Osteocyte (in vitro differentiated cells): ENCODE measurements at places on chromosomes 2 and 18. TPM values are rescaled to one million over a fixed set of nuclear protein-coding genes. Genes with fewer than 3 reads are reported as not detected.

The NPHP1 gene
- total RNA-seq = 3.0 and 3.6 TPM in 2 replicates

- H3K27ac ChIP-seq = no peak overlapping the region
- peaks cover 11% of the 10 kb centered on the region for H3K4me1 ChIP-seq
- no peak for DNase-seq
- H3K27me3 ChIP-seq = no peaks in the 10 kb centered on the region
These were observed 2.3 kb downstream of the ZC3H6 start for GRCh38 chr2:112277596-112278220.

DNA sequence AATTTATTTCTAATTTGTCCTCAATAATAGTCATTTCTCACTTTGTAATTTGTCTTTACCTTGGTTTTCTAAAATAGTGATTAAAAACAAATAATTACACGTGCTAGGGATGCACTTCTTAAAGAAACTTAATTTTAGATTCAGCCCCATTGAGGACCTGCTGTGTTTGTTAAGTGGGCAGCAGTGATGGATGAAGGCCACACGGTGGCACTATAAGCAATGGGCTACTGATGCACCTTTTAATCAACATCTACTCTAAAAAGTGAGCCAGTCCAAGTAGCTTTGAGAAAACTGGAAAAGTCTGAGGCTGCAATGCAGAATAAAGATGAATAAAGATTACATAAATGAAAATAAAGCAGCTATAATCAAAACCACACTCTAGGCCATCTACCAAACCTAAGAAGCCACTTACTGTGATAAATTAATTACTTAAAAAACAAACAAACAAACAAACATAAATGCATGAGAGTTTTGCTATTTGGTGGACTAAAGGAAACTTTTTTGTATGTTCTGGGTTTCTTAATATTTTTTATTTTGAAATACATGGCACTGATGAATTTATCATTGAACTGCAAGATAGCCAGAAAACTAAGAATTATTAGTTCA, 89.3 kb downstream of the PDE11A start:
- no peak for DNase-seq
- no peaks in the 10 kb centered on the region for H3K4me1 ChIP-seq
- no peak overlapping the region for H3K4me3 ChIP-seq
- H3K27me3 ChIP-seq = peaks cover 2% of the 10 kb centered on the region
- no peaks in the 10 kb centered on the region for H3K36me3 ChIP-seq

DNA sequence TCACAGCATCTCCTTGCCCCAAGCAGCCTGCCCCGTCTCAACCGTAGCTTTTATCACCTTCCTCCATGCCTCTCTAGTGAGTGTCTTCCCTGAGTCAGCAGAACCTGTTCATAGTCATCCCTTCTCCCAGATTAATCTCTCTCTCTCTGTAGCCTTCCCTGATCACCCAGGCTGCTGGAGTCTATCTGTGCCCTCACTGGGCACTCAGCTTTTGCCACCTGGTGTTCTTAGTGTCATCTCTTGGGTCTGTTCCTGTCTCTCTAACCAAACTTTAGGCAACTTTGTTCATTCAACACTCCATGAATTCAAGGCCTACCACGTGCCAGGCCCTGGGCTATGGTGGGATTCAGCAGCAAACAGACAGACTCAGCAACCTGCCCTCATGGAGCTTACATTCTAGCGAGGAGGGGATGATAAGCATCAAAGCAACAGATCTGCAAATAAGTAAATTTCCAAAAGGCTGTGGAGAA, 159.1 kb downstream of the SMAD7 start:
- peaks cover 55% of the 10 kb centered on the region for H3K4me1 ChIP-seq
- peaks cover 32% of the 10 kb centered on the region for H3K36me3 ChIP-seq
- H3K27ac ChIP-seq = peak overlapping the region; percentile 53

- no peak overlapping the region for H3K4me3 ChIP-seq
- DNase-seq = no peak
- no peaks in the 10 kb centered on the region for H3K27me3 ChIP-seq
These were observed 281.0 kb upstream of the MEIS1 start for GRCh38 chr2:66153941-66154340.

- no peak for DNase-seq
- no peaks in the 10 kb centered on the region for H3K4me1 ChIP-seq
- no peak overlapping the region for H3K27ac ChIP-seq
- H3K36me3 ChIP-seq = no peaks in the 10 kb centered on the region
- no peak overlapping the region for H3K4me3 ChIP-seq
- peaks cover 7% of the 10 kb centered on the region for H3K27me3 ChIP-seq
These were observed 235.3 kb downstream of the FHOD3 start for GRCh38 chr18:36532815-36533214.

GRCh38 chr18:10249270-10249669, 205.2 kb upstream of the APCDD1 start:
- no peaks in the 10 kb centered on the region for H3K36me3 ChIP-seq
- no peak for DNase-seq
- H3K4me1 ChIP-seq = no peaks in the 10 kb centered on the region

GRCh38 chr2:236823963-236824362, 254.3 kb downstream of the ACKR3 start:
- no peak overlapping the region for H3K4me3 ChIP-seq
- no peak for DNase-seq
- H3K36me3 ChIP-seq = no peaks in the 10 kb centered on the region
- peaks cover 6% of the 10 kb centered on the region for H3K27me3 ChIP-seq
- H3K4me1 ChIP-seq = no peaks in the 10 kb centered on the region

The ABCG5 gene
- not detected in 2 replicates for total RNA-seq

The FBXO48 gene
- 0.81 and 1.0 TPM in 2 replicates for total RNA-seq

DNA sequence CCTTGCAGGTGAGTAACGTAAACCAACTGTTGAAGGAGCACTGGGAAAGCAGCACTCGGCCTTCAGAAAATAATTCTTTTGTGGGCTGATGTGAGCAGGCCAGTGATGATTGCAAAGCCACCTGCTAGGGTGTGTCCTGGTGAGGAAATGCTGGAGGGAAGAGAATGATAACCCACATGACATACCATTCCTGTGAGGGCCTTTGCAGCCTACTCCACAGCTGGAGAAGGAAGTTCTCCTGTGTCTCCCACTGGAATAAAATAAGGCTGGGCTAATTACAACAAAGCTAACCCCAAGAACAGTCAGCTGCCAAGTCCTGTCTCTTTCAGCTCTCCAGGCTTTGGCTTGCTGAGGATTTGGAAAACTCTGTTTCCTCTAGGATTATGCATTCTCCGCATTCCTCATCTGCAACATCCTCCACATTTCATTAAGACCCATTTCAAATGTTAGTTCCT, 16.7 kb upstream of the DSG1 start:
- H3K27ac ChIP-seq = no peak overlapping the region
- DNase-seq = no peak
- H3K4me3 ChIP-seq = no peak overlapping the region
- peaks cover 32% of the 10 kb centered on the region for H3K4me1 ChIP-seq

DNA sequence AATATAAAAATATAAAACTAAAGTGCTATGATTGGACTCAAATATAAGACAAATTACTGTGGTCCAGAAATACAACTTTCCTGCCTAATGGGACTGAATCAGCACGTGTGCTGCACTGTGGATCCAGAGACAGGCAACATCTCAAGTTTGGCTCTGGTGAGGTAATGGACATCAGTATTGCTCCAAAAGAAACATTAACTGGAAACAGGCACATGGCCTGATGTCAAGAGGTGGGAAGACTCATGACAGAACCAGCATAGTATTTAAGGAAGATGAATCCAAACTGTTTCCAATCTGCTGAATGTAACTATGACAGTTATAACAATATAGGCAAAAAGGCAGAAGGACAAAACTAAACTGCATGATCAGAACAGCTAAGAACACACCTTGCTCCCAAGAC, 354.6 kb downstream of the FSIP2 start:
- no peaks in the 10 kb centered on the region for H3K4me1 ChIP-seq
- DNase-seq = no peak
- H3K36me3 ChIP-seq = peaks cover 2% of the 10 kb centered on the region
- H3K27me3 ChIP-seq = no peaks in the 10 kb centered on the region

- no peaks in the 10 kb centered on the region for H3K27me3 ChIP-seq
- no peak for DNase-seq
- H3K36me3 ChIP-seq = no peaks in the 10 kb centered on the region
- H3K27ac ChIP-seq = no peak overlapping the region
These were observed 385.4 kb downstream of the SPAG16 start for GRCh38 chr2:213669657-213670056.

DNA sequence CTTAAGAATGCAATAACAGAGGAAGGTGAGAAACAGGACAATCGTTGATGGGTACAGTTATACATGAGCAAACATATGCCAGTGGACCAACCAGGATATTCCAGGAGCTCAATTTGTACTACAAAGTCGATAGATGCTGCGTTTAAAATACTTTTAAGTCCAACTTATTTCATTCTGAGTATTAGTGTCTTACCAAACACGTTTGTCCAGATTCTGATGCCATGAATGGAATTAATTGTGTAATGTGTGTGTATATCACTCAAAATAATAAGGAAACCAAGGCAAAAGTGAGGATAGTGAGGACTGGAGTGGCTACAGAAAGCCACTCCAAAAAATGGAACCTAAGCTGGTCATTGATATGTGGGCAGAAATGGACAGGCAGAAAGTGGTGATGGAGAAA, 332.6 kb downstream of the RIT2 start:
- H3K4me1 ChIP-seq = no peaks in the 10 kb centered on the region
- H3K36me3 ChIP-seq = no peaks in the 10 kb centered on the region
- H3K4me3 ChIP-seq = no peak overlapping the region
- no peak overlapping the region for H3K27ac ChIP-seq
- no peaks in the 10 kb centered on the region for H3K27me3 ChIP-seq

DNA sequence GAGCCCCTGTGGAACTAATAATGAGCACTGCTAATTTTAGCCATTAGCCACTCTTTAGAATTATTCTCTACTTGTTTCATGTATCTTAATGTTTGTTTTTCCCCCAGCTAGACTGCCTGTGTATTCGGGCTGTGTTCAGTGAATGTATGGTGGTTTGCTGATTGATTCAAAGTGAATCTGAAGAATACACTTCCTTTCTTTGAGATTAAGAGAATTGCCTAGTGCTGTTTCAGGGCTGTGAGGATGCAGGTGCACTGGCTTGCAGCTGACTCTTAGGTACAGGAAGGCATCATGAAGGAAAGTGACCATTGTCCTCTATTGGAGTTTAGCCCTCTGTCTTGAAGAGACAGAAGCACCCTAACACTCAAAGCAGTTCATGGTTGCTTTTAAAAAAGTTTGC, 138.7 kb downstream of the CERS6 start:
- no peak overlapping the region for H3K4me3 ChIP-seq
- H3K36me3 ChIP-seq = no peaks in the 10 kb centered on the region
- H3K27ac ChIP-seq = no peak overlapping the region
- H3K4me1 ChIP-seq = peaks cover 16% of the 10 kb centered on the region

- H3K27me3 ChIP-seq = no peaks in the 10 kb centered on the region
- peaks cover 71% of the 10 kb centered on the region for H3K36me3 ChIP-seq
- no peak overlapping the region for H3K27ac ChIP-seq
- H3K4me3 ChIP-seq = no peak overlapping the region
- H3K4me1 ChIP-seq = no peaks in the 10 kb centered on the region
These were observed 29.2 kb downstream of the SF3B1 start for GRCh38 chr2:197405582-197405981.

- peaks cover 18% of the 10 kb centered on the region for H3K4me1 ChIP-seq
- no peaks in the 10 kb centered on the region for H3K36me3 ChIP-seq
- H3K4me3 ChIP-seq = peak within 1 kb of the TSS; percentile 51
- DNase-seq = no peak
- peaks cover 75% of the 10 kb centered on the region for H3K27me3 ChIP-seq
These were observed at the start of gene LRATD1 for GRCh38 chr2:14632133-14632936. LRATD1 (plus strand) TSS chr2:14632717; CDS start chr2:14633980, 1,263 bp downstream.

The TMEM185B gene
- total RNA-seq = 35.9 and 41.2 TPM in 2 replicates

DNA sequence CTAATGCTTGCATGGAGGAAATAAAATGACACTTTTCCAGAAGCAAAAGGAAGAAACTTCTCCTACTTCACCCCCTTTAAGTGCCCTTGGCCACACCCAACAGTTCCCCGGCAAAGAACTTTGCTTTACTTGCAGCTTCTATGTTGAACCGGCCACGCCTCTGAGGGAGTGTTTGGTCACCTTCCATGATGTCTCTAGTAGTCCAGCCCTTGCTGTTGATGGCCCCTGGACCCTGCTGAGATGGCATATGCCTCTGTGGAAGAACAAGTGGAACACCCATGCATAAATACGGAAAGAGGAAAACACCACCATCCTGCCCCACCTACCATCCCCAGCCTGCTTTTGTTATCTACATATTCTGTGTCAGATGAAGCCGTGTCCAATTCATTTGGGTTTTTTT, 218.3 kb upstream of the POU3F3 start:
- H3K4me1 ChIP-seq = peaks cover 3% of the 10 kb centered on the region
- no peak for DNase-seq
- H3K36me3 ChIP-seq = no peaks in the 10 kb centered on the region
- no peaks in the 10 kb centered on the region for H3K27me3 ChIP-seq
- H3K27ac ChIP-seq = no peak overlapping the region

GRCh38 chr2:232540441-232541041, 1.0 kb downstream of the CHRNG start:
- peaks cover 2% of the 10 kb centered on the region for H3K36me3 ChIP-seq
- no peak overlapping the region for H3K27ac ChIP-seq
- DNase-seq = no peak
- H3K4me3 ChIP-seq = no peak overlapping the region

The INPP5D gene
- total RNA-seq = 0.31 and 0.40 TPM in 2 replicates

DNA sequence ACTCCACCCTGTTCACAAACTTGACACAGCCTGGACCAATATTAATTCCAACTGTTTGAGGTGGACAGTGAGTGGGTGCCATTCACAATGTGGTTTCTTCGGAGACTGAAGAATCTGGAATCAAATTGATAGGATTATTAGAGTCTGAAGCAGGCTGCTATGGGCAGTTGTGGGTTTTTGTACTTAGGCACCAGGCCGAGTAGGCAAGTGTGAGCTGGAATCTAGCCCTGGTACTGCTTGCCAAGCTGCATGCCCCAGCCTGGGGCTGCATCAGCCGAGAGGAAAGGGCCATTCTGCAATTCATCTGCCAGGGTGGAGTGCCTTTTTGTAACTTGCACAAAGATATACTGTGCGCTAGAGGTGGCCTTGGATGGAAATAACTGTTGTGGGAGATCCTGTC, 654.7 kb upstream of the FANCL start:
- no peaks in the 10 kb centered on the region for H3K36me3 ChIP-seq
- DNase-seq = no peak
- H3K4me3 ChIP-seq = no peak overlapping the region
- H3K27ac ChIP-seq = peak overlapping the region; percentile 47
- no peaks in the 10 kb centered on the region for H3K27me3 ChIP-seq
